Activated CD8-positive, alpha-beta memory T cell treated with anti-CD3 and anti-CD28 coated beads, Interleukin-2, amount 10 ng/mL, durations not matched to agents 7 days and 5 days (primary cell): ENCODE measurements at places on chromosomes 2 and 18.

DNA sequence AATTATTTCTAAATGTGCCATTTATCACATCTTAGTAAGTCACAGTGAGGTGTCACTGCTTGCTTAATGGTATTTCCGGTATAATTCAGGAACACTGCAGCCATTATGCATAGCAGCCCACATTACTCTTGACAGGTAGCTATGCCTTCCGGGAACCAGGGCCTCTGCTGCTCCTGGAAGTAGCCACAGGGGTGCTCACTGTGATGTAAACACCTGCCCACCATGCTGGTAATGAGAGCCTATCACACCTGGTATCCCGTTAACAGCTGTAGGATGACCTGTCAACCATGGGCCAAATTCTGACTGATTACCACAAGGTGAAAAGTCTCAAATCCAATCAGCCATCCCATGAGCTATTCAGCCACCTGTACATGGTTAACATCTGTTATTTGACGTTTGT is 647.0 kb upstream of the NXPH2 start:
- DNase-seq, result no peak

DNA sequence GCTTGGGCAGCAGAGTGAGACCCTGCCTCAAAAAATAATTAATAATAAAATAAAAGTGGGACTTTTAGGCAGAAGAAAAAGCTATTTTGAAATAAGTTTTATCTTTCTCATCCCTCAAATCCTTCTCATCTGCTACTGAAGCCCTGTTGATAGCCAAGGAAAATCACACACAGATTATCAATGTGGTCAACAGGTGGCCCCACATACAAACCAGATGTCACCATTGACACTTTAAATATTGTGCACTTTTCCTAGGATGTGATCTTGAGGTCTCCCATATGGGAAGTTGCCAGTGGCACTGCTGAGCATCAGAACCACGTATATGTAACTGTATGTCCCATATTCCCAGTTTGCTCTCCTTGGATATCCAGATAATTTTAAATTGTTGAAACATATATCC is 64.6 kb downstream of the KCTD18 start:
- no peak for DNase-seq

- DNase-seq, result no peak
Observed at GRCh38 chr2:171788316-171788993, 101.2 kb downstream of the DYNC1I2 start.

- DNase-seq, result no peak
Observed at GRCh38 chr2:162885281-162886070, 46.9 kb upstream of the KCNH7 start.

GRCh38 chr2:136505462-136505861 is 259.9 kb upstream of the THSD7B start:
- no peak for DNase-seq

DNA sequence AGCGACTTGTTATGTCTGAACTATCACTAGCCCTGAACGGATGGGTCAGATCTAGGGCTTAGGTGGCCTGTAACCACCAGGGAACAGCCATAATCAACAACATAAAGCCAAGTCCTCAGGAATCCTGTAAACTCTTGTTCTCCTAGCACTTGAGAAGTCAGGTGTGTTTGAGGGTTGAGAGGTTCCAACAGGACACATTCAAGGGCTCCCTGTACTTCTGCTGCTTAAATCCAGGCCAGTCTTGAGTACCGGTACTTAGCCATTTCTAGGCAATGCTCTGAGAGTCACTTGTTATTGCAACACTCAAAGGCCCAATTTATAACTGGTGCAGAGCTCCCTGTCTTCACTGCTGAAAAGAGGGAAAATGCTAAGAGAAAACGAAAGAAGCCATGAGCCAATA is 21.6 kb upstream of the SLC40A1 start:
- DNase-seq, result no peak

- DNase-seq, result no peak
Observed at GRCh38 chr2:40435426-40436092, 16.3 kb downstream of the SLC8A1 start.

DNA sequence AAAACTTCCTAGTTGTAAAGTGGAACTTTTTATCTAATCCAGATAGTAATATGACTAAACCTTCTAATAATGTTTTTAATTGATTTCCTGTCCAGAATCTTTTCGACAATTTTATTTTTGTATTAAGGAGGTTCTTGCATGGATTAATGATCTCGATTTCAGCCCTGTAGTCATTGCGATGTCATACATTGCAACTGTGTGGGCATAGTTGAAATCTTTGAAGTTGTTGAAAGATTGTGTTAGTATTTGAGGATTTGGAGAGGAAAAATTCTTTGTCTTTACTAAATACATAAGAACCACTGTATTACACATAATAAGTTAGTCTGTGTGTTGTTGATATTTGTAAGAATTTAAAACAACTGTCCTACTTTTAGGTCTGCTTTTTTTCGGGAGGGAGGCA is 31.1 kb downstream of the ACSL3 start:
- DNase-seq, result no peak

- DNase-seq, result no peak
Observed at GRCh38 chr2:170086117-170086688, 91.7 kb upstream of the MYO3B start.

- no peak for DNase-seq
Observed at GRCh38 chr2:164134336-164134735, 398.5 kb upstream of the FIGN start.

DNA sequence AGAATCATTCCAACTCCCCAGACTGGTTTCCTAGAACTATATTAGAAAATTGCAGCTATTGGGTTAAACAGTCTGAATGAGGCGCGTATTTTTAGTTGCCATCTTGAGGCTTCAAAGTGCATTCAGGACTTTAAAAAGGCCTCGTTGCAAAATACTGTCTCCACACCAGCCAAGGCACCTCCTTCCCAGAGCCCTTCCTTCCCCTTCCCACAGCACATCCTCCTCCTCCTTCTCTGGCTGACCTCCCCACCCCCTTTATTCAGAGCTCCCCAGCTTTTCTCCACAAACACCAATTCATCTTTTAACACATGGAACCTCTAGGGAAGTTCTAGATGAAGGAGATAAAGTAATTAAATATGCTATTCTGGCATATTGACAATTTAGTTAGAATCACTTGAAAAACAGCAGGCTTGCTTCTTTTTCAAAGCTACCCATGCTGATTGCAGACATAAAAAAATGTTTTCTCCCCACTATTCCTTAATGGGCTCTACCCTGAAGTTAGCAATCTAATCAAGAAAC is 90.3 kb downstream of the RTP5 start:
- DNase-seq, result no peak

- DNase-seq, result peak; percentile 23
Observed at GRCh38 chr2:68747900-68748299, 13.3 kb downstream of the ARHGAP25 start.

DNA sequence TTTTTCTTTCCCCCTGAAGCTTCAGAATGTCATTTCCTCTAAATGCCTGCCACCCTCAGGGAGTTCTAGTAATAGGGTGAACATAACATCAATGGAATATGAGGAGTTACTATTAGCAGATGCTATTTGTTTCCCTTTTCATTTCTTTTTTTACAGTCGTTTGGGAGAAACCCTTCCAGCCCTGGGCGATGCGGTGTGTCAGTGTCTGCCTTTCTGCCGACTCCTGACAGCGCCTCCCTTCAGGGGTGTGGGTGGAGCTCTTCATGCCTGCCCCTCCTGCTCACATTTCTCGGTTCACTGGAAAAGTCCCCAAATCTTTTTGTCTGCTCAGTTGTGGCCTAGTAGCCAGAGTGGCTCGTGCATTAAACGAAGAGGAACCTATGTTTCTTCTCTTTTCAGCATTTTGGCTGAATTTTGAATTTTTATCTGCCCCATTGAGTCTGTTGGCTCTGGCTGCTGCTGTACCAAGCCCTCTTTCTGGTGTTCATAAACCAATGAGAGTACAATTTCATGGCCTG is 72.3 kb downstream of the FMNL2 start:
- no peak for DNase-seq

- no peak for DNase-seq
Observed at GRCh38 chr2:234375176-234375880, 121.6 kb downstream of the ARL4C start.

DNA sequence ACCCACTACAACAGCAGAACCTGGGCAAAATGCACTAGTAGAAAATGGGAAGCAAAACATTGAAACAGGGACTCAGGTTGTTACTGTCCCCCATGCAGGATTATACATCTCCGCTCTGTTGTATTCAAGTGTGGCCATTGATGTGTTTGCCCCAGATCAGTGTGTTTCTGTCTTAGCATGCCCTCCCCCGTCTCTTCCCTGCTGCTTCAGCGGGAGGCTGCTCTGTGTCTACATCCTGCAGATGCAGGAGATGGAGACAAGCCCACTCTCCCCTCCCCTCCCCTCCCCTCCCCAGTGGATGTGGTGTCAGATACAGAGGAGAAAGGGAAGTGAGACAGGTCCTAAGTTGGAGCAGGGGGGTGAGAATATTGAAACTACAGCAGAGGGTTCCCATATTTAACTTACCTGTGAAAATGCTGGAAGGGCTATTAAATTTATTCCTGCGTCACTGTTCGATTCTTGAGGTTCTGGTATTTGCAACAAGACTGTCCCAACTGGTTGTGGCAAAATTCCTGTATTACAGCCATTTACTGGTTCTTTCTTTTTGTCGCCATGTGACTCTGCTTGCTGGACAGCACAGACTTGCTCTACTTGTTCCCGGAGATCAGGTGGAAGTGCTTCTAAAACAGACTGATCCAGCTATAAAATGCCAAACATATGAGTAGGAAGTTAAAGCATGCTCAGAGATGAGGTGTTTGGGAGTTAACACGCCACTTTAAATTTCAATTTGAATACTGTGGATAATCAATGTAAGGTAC is 67.0 kb downstream of the EIF5B start:
- no peak for DNase-seq

GRCh38 chr2:26463244-26464192 is 14.4 kb downstream of the OTOF start:
- DNase-seq, result no peak

DNA sequence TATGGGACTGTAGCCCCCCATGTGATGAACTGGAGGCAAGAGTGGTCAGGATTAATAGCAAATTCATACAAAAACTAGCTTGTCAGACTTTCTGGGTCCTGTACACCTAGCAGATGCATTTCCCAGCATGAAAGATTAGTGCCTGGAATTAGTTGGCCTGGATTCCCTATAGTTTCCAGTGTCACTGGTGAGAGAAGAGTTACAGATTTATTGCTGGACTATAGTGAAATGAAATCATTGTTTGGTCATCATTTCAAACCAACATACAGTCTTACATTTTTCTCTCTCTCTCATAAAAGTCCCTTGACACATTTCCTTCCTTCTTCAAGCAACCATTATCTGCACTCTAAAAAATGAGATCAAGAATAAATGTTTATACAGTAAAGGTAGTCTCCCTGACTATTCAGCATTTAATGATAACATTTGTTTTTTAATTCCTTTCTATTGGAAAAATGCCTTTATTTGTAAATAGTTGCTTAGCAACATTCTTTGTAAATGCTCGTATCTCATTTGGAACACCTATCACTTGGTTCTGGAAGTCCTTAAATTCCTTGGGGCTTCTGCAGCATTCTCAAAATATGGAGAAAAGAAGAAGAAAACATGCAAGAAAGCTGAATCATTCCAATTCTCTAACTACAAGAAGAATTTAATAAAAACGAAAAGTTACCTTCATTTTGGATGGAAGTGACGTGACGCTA is 144.4 kb downstream of the MREG start:
- no peak for DNase-seq

GRCh38 chr2:134426721-134427120 is 172.8 kb downstream of the MGAT5 start:
- DNase-seq, result no peak

DNA sequence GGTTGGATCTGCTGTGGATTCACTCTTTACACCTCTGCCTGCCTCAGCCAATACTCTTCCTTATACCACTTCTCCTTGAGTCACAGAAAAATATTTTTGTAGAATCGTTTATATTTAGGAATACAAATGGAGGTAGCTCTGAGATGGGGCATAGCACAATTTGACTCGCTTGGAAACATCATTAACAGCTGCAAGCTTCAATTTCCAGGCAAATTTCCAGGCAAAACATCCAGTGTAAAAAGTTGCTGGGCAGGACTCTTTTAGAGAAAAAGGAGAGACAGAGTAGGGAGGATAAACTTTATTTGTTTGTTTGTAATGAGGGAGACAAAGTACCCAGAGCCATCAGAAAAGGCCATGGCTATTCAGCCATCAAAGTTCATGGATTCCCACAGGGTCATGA is 74.4 kb upstream of the SOX11 start:
- no peak for DNase-seq

DNA sequence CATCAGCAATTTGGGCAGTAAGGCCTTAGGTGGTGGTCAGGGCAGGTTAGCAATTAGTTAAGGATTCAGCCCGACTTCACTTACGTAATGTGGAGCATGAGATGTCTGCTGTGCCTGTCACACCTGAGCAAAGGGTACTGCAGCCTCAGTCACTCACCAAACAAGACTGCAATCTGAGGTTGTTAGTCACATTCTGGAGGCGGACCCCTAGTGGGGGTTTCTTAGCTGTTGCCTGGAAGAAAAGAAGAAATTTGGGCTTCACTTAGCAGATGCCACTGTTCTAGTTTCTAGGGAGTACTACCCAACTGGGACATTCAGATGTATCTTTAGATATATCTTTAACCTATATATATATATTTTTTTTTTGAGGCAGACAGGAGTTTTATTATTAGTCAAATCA is 529.9 kb downstream of the SLC4A3 start:
- no peak for DNase-seq

DNA sequence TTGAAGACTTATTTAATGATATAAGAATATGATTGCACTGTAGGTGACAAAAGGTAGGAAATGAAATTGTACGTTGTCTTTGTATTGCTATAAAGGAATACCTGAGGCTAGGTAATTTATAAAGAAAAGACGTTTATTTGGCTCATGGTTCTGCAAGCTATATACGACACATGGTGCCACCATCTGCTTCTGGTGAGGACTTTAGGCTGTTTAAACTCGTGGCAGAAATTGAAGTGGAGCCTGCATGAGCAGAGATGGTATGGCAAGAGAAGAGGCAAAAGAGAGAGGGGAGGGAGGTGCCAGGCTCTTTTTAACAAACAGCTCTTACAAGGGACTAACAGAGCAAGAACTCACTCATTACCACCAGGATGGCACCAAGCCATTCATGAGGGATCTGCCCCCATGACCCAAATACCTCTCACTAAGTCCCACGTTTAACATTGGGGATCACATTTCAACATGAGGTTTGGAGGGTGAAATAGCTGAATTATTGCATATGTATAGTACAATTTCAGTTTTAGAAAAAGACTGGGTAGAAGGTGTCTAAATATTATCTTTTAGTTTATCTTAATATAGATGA is 86.8 kb downstream of the GULP1 start:
- no peak for DNase-seq

GRCh38 chr2:226514895-226515294 is 284.7 kb downstream of the IRS1 start:
- DNase-seq, result no peak

DNA sequence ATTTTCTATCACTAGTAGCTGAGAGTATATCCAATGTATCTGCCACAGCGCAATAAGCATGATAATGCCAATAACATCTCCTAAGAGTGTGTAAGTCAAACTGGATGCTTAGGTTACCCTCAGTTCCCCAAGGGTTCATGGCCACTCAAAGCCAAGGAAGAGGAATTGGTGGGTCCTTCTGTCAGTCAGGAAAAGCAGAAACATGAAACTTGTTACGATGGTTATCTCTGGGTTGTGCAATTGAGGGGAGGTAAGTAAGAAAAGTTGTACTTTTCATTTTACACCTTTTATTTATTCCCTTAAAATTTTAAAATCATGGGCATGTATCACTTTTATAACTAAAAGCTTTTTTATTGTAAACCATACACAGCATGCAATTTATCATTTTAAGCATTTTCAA is 10.1 kb upstream of the GAD1 start:
- DNase-seq, result no peak

GRCh38 chr2:77521931-77522470 is at the start of gene LRRTM4:
Gene LRRTM4 (minus strand): TSS chr2:77522376.
- no peak for DNase-seq

- DNase-seq, result no peak
Observed at GRCh38 chr2:223008162-223008561, 43.8 kb upstream of the KCNE4 start.
